ENCODE measurements at places on chromosomes 7 and 10.

GRCh38 chr7:21317966-21318915 is 109.6 kb upstream of the SP4 start:
- DNase-seq, result no peak

DNA sequence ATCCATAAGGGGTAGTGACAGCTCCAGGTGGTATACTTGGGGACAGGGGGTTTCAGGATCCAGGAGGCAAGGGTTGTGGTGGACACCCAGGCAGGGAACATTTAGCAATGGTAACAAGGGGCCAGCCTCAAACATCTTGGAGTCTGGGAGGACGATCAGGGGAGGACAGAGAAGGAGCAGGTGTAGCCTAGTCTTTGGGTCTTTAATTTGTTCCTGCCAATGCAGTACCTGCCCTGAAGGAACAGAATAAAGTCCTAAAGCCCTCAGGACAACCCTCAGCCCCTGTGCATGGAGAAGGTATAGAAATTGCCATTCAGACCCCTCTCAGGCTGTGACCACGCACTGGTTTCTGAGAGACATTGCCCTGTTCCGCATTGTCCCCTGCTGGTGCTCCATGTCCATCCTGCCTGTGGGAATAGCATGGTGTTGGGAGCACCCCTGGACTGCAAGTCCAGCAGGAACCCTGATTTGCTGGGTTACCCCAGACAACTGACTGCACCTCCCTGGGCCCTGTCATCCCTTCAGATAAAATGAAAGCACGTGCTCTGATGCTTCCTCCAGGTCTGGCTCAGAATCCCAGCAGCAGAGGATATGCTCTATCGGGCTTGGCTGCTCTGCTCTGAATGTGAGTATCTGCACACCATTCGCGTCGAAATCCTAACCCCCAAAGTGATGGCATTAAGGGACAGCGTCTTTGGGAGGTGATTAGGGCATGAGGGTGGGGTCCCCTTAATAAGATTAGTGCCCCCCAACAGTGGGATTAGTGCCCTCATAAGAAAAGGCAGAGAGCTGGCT is 24.2 kb downstream of the DDC start:
- DNase-seq, result no peak

DNA sequence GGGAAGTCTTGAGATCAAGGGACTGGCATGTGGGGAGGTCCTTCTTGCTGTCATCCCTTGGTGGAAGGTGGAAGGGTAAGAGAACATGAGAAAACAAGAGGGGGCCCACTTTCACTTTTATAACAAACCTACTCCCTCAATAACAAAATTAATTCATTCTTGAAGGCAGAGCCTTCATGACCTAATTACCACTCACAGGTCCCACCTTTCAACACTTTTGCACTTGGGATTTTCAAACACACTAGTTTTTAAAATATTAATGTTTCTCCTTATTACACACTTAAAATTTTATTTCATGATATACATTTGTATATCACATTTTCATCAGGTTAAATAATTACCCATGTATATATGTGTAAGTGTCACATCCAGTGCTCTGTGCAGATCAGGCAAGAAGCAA is 2.0 kb downstream of the ST7 start:
- DNase-seq, result no peak

DNA sequence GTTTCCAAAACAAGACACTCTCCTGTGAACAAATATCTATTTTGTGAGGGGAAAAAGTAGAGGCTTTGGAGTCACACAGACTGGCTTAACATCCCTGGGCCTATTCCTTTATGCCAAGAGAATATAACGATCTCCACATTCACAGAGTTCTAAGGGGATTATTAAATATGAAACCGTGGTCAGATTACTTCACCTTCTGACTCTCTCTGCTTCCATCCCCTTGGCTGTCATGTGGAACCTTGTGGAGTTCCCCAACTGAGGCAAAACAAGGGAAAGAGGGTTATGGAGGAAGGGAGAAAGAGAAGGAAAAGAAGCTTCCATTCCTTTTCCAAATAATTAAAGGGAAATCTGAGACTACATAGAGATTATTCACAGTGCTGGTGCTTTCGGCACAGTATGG is 55.5 kb upstream of the ATP6V0A4 start:
- DNase-seq, result no peak

DNA sequence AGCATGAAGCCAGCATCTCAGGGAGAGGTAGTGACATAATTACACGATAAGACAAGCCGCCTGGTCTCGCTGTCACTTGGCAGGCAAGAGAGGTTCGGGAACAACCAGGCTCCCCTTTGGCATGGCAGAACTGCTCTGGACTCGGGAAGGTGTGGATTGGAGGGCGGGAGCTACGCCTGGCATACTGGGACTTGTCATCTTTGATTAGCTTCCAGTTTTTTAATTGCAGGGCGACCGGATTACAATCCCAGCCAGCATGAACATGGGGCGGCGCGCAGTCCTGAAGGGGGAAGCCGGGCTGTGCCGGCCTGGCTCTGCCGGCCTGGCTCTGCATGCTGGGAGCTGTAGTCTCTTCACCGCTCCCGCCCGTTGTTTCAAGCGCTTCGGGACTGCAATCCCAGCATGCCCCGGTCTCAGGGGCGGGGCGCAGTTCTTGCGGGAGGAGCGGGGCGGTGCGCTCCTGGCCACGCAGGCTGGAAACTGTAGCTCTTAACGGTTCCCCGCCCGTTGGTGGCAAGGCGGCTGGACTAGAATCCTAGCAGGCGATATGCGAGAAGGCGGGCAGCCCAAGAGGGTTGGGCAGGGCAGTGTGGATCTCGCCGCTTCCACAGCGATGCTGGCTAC is 45.5 kb upstream of the ZNF716 start:
- DNase-seq, result no peak

- peak; percentile 22 for DNase-seq
Observed at GRCh38 chr7:74371381-74372341, 82.0 kb upstream of the GTF2IRD1 start.

GRCh38 chr7:44534501-44534900 is 6.6 kb downstream of the NPC1L1 start:
- DNase-seq, result peak; percentile 61

DNA sequence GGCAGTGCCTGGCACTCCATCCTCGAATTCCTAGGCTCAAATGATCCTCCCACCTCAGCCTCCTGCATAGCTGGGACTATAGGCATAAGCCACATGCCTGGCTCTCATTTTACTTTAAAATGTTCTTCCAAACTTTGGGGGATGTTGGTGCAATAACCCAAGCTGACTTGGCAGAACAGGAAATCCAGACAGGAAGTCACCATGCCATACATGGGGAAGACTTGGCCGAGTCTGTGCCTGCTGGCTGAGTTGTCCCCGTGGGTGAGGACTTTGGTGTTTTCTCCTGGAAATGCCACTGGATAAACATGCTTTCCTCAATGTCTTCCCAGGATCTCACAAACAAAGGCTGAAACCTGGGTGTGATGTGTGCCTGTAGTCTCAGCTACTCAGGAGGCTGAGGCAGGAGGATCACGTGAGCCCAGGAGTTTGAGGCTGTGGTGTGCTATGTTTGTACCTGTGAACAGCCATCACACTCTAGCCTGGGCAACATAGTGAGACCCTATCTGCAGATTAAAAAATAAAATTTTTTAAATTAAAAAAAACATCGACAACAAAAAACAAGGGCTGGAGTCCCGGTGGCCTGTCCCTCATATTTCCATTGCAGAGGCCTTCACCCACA is 19.8 kb downstream of the HKDC1 start:
- no peak for DNase-seq

- DNase-seq, result no peak
Observed at GRCh38 chr7:21915140-21915539, 30.6 kb downstream of the CDCA7L start.

- DNase-seq, result no peak
Observed at GRCh38 chr7:88147341-88147740, 72.5 kb downstream of the SRI start.

GRCh38 chr7:127619681-127620405 is 1.9 kb upstream of the PAX4 start:
- DNase-seq, result no peak

- no peak for DNase-seq
Observed at GRCh38 chr10:132462463-132463332, 65.7 kb downstream of the PWWP2B start.

DNA sequence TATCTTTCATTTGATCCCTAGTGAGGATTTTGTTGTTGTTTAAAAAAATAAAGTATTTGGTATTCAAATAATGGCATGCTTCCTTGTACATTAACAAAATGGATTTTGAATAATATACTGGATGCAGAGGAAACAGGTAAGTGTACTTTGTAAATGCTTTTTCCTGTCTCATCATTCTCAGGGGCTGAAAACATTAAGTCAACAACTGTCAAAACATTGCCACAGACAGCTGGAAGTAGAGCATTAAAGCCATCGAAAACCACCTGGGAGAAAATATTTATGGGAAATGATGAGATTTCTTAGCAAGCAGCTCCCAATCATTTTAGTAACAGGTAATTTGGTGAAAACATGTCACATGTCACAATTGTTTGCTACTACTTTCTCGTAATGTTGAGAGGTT is 10.7 kb downstream of the TAS2R39 start:
- DNase-seq, result no peak

DNA sequence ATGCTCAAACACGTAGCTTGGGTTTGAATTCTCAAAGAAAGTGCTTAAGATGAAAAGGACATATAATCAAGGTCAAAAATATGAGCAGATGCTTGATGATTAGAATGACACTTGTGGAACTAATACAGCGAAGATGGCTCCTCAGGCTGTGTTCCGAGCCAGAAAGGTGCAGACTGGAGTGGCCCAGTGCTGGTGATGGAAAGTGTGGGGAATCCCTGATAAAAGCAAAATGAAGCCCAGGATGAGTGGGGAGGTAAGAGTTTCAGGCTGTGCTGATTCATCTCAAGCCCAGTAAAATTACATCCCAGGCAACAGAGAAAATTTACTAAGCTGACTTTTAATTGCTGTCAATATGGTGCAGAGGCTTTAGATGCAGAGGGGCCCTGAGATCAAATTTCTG is 77.8 kb upstream of the IKZF1 start:
- DNase-seq, result no peak

GRCh38 chr10:42769673-42770072 is 12.9 kb upstream of the BMS1 start:
- DNase-seq, result no peak

GRCh38 chr10:20007426-20007825 is 191.2 kb downstream of the PLXDC2 start:
- DNase-seq, result no peak

DNA sequence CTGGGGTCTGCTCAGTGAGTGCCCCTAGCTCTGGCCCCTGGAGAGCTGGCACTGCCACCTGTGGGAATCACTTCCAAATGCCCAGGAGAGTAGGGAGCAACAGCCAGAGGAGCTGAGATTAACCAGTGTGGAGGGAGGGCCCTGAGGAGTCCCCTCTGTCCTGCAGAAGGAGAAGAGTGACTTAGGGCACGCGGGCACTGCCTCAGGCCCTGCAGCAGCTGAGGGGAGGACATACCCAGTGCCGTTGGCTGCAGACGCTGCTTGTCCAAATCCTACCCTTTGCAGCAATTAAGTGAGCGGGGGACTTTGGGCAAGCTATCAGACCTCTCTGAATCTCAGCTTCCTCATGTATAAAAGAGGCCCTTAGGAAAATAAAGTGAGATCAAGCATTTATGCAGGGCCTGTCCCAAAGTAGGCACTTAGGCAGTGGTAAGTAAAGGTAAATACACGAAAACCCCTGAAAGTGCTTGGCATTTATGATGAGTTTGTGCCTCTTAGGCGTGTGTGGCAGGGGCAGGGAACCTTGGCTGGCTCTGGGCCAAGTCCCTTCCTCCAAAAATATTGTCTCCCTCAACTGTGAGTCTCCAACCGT is 16.9 kb downstream of the PRF1 start:
- no peak for DNase-seq

DNA sequence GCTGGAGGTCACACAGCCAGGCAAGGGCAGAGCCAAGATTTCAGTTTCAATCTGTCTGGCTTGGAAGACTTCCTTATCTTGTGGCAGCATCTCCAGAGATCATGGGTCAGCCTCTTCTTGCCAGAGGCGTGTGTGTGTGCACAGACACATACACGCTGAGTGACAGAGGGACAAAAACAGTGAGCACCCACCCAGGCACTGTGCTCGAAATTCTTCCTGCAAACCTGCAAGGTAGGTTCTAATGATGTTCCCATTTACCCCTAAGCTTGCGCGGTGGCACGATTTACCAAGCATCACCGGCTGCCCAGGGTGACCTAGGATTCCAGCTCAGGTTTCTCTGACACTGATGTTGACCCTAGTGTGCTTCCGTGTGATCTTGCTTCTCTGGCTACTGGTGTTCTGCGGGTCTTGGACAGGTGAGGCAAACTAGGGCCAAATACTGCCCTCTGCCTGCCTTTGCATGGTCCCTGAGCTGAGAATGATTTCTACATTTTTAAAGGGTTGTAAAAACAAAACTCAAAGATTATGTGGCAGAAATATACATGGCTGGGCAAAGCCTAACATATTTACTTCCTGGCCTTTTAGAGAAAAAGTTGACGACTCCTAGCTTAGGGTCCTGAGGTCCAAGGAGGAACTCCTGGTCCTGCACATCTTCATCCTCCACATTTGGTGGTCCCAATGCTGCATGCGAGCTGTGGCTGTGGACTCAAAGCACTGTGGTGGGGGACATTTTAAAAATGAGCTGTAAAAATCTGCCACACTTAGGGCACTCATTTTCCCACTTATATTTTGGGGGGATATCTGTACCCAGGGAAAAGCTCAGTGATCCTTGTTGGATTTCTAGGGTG is 268.5 kb downstream of the RPS24 start:
- DNase-seq, result peak; percentile 9

GRCh38 chr7:16627236-16627635 is 18.3 kb downstream of the ANKMY2 start:
- no peak for DNase-seq

- no peak for DNase-seq
Observed at GRCh38 chr7:155489158-155489840, 31.4 kb downstream of the EN2 start.

GRCh38 chr7:98357751-98358161 is 43.1 kb downstream of the BAIAP2L1 start:
- DNase-seq, result no peak

- DNase-seq, result no peak
Observed at GRCh38 chr7:47384755-47385535, 197.0 kb downstream of the TNS3 start.

DNA sequence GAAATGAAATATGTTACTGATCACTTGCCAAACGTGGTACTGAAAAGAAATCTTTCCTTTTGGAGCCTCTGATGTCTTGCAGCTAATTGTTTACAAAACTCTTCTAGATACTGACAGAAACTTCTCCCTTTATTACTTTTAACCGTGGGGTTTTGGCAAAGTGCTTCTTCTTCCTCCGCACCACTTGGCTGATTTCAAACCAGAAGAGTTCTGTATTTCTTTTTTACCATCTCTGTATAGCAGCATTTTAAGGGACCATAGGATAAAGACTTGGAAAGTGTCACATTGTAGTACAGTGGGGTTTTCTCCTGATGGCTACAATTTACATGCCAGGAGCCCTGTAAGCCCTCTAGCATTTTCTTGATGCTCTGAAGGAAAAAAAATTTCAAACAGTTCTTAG is 21.9 kb upstream of the CREB5 start:
- DNase-seq, result no peak
